Uterine smooth muscle cell (primary cell): ENCODE measurements at places on chromosomes 3 and 15. TPM values are rescaled to one million over a fixed set of nuclear protein-coding genes. Genes with fewer than 3 reads are reported as not detected.

Gene C3orf85
- not detected in 2 replicates for total RNA-seq

Gene PSTPIP1
- total RNA-seq: 0.11 TPM in 1 of 2 replicates, not detected in the other

Gene CFAP20DC
- 2.9 and 7.1 TPM in 2 replicates for total RNA-seq

Gene CSPG4
- total RNA-seq: 101 and 122 TPM in 2 replicates

Gene HRH1
- total RNA-seq: 6.6 and 11.4 TPM in 2 replicates

Gene CCDC33
- total RNA-seq: 0.12 and 0.22 TPM in 2 replicates

Gene DNAH12
- under 0.01 and 0.12 TPM in 2 replicates for total RNA-seq

Gene TAMM41
- total RNA-seq: 6.7 and 7.1 TPM in 2 replicates

Gene AMOTL2
- 75.3 and 100 TPM in 2 replicates for total RNA-seq

Gene C15orf62
- total RNA-seq: not detected in 2 replicates

Gene CORO2B
- 26.7 and 50.8 TPM in 2 replicates for total RNA-seq

Gene OXTR
- total RNA-seq: 8.9 and 12.1 TPM in 2 replicates

Gene CATSPER2
- total RNA-seq: 2.1 and 2.9 TPM in 2 replicates

Gene ACP3
- 11.1 and 27.1 TPM in 2 replicates for total RNA-seq

Gene MED12L
- total RNA-seq: 0.25 and 0.33 TPM in 2 replicates

Gene RETNLB
- total RNA-seq: not detected in 2 replicates

Gene SPATA12
- 0.11 TPM in 1 of 2 replicates, not detected in the other for total RNA-seq

Gene TTLL13
- 0.12 TPM in 1 of 2 replicates, not detected in the other for total RNA-seq

Gene DUT
- total RNA-seq: 50.1 and 54.0 TPM in 2 replicates

Gene TMEM45A
- total RNA-seq: 18.7 and 39.0 TPM in 2 replicates

Gene RAF1
- total RNA-seq: 88.9 and 102 TPM in 2 replicates

Gene QTRT2
- total RNA-seq: 14.1 and 23.4 TPM in 2 replicates

Gene RTP1
- not detected in 2 replicates for total RNA-seq

Gene SNTN
- not detected in 2 replicates for total RNA-seq

Gene IMPG2
- total RNA-seq: 0.25 and 0.44 TPM in 2 replicates

Gene MYO5C
- total RNA-seq: under 0.01 and 0.22 TPM in 2 replicates

Gene RHCG
- total RNA-seq: not detected in 2 replicates
